Cortex of kidney (tissue), 1 donor: ENCODE measurements at places on chromosomes 5 and 9.

- no peak for DNase-seq
These were observed 28.0 kb upstream of the NFIL3 start for GRCh38 chr9:91451431-91452270.

GRCh38 chr5:36079200-36079781, 12.6 kb upstream of the UGT3A2 start:
- DNase-seq: no peak

DNA sequence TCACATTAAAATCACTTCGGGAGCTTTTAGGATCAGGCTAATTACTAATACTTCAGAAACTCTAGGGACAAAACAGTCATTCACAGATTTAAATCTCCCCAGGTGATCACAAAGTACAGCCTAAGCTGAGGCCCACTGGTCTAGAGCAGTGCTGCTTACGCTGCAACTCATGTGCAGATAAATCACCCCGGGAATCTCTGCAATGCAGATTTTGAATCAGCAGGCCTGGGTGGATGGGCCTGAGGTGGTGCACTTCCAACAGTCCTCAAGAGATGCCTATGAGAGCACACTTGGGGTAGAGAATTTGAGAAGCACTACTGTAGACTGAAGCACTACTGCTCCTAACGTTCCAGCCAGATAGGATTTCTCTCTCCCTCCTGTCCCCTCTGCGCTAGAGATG, 28.4 kb downstream of the CSF1R start:
- DNase-seq: no peak

GRCh38 chr5:68529581-68529980, 314.0 kb downstream of the PIK3R1 start:
- no peak for DNase-seq

DNA sequence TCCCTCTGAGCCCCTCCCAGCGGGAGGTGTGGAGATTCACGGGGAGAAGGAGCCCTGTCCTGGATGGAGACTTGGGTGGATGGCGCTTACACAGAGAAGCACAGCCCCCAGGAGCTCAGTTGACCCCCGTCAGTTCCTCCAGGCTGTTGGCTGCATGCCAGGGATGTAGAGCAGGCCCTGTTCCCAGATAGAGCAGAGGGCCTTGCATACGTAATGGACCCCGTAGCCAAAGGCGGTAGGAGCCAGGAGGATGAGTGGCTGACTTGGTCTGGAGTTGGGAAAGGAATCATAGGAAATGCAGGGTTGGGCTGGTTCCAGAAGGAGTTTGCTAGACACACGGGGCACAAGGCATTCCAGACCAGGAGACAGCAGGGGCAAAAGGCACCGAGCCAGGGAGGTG, 2.5 kb downstream of the PMPCA start:
- no peak for DNase-seq

GRCh38 chr5:80207832-80208231, 48.0 kb downstream of the SERINC5 start:
- DNase-seq: no peak

GRCh38 chr9:79357194-79357593, 214.6 kb upstream of the TLE4 start:
- no peak for DNase-seq
